Epithelial cell of proximal tubule (primary cell): ENCODE measurements at places on chromosomes 12 and 14.
A peak's percentile ranks its signal among the peaks of the same experiment; 100 is the strongest.

GRCh38 chr12:88691811-88692210 is 111.5 kb upstream of the KITLG start:
- DNase-seq: no peak

- DNase-seq: no peak
Observed at GRCh38 chr12:7602277-7602676, 63.4 kb downstream of the APOBEC1 start.

DNA sequence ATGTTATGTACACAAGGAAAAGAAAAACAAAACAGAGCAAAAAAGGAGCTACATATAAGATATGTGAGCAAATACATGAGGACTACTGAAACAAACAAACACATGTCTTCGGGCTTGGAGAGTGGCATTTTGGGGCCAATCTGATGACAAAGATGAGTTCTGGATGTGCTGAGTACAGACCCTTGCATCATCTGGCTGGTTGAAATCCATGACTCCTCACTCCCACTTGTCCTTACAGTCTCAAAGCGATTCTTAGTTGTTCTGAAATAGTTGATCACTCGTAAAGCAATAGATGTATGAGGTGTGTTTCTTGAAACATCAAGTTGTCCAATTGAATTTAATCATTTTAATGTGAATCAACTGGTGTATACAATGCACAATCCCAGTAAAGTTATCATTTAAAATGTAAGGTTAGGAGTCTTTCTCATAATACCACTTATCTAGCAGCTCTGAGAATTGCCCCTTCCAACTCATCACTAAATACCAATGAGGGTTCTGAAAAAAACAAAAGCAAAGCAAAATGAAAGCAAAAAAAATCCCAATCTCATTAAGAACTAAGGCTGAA is 136.9 kb downstream of the ITPR2 start:
- no peak for DNase-seq

DNA sequence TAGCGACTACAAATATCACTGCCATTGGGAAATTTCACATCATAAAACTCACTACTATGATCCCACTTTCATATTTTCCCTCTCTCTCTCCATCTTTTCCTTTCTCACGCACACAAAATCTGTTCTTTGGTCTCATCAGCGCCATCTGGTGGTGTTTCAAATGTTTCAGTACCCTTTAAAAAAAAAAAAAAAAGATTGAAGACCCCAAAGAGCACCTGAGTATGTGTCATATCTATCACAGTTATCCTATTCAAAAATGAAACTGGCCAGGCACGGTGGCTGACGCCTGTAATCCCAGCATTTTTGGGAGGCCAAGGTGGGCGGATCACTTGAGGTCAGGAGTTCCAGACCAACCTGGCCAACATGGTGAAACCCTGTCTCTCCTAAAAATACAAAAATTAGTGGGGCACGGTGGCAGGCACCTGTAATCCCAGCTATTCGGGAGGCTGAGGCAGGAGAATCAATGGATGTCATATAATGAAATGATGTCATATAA is 72.4 kb downstream of the TTC9 start:
- no peak for DNase-seq

DNA sequence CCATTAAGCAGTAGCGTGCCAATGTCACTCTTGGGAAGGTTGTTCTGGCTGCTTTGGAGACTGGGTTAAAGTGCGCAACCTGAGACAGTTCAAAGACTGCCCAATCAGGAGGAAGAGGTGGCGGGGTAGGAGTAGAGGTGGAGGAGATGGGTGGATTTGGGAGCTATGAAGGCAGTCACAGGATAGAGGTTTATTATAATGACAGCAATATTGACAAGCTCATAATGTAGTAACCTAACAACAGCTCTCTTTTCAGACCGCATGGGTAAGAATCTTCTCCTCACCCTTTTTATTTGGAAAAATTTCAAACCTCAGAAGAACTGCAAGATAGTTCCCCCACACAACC is 5.3 kb upstream of the PSMD9 start:
- DNase-seq: no peak

GRCh38 chr14:90554341-90554740 is 157.5 kb downstream of the CALM1 start:
- no peak for DNase-seq

- DNase-seq: no peak
Observed at GRCh38 chr14:105207460-105207901, 26.4 kb upstream of the NUDT14 start.

GRCh38 chr14:79580906-79581305 is 630.4 kb downstream of the DIO2 start:
- no peak for DNase-seq

GRCh38 chr14:25909045-25909747 is 688.6 kb downstream of the NOVA1 start:
- DNase-seq: no peak

DNA sequence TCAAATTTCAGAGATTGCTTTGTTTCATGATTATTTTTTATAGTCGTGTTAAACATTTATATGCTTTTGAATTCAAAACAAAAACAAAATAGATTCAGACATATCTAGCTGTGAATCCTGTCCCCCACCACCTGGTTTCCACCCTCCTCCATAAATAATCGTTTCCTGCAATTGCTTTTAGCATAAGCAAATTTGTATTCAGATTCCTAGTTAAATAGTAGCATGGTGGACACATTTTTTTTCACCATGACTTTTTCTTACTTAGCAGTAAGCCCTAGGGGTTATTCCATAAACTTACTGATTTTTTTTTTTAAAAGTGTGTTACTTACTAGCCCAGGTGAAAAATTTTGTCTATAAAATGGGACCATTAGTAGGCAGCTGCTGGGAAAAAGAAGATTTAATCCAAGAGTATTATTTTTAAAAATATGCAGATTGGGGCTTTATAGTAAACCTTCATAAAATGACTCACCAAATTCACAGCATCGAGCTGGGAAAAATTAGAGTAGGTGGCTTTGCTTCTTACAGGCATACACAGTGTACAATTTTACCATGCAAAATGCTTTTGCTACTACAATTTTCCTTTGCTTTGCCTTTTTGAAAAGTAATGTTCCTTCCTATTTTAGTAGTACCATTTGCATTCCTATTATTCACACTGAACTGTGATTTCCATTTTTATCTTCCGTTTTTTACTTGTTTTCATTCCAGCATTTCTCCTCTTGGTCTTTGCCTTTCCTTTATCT is 117.8 kb downstream of the BTG1 start:
- no peak for DNase-seq

GRCh38 chr12:51368640-51369517 is 22.3 kb downstream of the GALNT6 start:
- no peak for DNase-seq

GRCh38 chr12:5379749-5380496 is 52.0 kb upstream of the NTF3 start:
- peak; percentile 6 for DNase-seq

DNA sequence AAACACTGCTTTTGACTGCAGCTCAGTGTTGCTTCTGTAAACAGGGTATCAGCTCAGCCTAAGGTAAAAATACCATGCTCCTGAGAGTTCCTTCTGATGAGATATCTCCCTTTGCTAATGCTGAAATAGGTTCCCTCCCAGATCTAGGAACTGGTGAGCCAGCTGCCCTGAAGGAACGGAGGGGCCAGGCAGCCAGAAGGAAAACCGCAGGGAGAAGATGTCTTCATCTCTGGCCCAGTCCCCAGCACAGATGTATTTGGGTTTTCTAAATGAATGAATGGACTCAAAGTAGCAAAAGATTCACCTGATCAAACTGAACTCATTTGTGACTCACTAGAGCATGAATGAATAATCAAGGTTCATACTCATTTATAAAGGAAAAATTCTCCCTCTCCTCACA is 247.8 kb downstream of the MSRB3 start:
- DNase-seq: no peak

DNA sequence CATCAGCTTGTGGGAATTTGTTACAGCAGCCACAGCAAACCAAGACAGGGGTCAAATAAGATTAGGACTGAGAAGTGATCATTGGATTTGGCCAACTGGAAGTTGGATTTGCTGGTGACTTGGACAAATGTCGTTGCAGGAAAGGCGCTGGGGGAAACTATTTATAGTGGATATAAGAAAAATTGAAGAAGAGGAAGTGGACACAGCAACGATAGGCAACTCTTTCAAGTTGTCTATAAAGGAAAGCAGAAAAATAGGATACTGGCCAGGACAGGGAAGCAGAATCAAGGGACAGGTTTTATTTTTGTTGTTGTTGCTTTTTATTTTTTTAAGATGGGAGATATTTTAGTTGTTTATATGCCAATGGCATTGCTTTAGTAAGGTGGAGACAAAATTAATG is 56.2 kb upstream of the RTRAF start:
- no peak for DNase-seq

DNA sequence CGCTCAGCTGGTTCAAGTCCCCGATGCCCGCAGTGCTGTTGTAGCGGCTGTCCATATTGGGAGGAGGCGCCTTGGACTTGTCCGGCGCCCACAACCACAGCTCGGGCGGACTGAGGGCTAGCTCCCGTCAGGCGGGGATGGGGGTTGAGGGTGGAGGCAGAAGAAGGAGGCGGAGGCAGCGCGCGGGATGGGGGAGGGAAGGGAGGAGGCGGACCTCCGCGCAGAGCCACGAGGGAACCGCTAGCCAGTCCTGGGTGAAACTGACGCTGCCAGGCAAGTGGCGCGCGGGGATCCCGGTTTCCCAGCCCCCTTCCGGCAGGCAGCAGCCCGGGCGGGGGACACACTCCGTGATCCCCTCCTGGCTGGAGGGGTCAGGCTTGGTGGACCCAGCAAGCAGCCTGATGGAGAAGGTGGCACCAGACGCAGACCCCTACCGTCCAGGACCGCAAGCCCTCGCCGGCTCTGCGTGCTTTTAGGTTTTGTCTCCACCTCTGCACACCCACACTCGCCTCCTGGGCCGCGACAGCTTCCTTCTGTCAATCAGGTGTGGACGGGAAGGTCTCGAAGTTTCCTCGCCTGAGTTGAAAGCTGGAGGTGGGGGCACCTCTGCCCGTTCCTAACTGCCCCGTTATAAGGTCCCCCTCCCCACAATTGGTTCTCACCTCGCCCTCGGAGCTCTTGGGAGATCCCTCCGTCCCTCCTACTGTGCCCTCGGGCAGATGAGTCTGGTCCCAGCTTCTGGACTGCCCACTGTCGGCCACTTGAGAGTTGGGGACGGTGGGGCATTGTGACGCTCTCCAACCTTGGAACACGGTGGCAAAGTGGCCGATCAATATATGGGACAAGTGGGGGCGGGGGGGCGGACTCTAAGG is at the start of gene CPNE8:
CPNE8 (minus strand) TSS at position 112 of the 872 bp plus-strand sequence; CDS start at position 55, 57 bp downstream.
- no peak for DNase-seq

- DNase-seq: no peak
Observed at GRCh38 chr12:53224897-53225634, 6.9 kb downstream of the RARG start.

DNA sequence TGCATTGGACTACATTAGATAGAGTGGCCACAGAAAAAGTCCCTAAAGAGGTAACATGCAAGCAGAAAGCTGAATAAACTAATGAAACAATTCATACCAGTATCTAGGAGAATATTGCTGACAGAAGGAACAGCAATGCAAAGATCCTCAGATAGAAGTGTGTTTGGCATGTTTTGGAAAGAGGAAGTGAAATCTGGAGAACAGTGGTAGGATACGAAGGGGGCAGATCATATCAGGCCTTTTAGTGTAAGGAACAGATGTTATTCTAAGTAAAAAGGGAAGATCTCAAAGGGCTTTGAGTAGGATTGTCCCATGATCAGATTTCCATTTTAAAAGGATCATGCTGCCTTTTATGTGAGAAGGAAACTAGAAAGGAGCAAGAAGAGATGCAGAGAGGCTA is 342.9 kb downstream of the PAWR start:
- no peak for DNase-seq

DNA sequence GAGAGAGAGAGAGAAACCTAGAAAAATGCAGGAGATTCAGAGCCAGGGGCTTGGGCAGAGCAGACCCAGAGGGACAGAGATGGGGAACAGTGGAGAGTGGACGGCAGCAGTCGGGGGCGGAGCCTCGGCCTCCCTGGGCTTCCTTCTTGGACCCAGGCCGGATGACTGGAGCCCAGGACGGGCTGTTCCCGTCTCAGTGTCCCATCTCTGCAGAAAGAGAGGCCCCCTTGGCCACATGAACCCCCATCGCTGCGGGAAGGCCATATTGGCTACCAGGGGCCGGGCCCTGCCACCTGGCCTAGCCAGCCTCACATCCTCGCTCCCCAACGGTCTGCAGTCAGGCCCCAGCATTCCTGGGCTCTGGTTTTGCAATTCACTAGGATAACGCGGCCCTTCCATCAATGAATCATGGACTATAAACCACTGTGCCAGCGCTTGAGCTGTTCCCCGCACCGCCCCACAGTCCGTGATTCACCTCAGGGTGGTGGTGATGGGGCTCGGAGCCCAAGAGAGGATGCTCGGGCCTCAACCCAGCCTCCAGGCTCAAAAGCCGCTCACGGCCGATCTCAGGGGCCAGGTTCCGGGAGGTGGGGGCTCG is 116.5 kb downstream of the RFLNA start:
- DNase-seq: no peak

DNA sequence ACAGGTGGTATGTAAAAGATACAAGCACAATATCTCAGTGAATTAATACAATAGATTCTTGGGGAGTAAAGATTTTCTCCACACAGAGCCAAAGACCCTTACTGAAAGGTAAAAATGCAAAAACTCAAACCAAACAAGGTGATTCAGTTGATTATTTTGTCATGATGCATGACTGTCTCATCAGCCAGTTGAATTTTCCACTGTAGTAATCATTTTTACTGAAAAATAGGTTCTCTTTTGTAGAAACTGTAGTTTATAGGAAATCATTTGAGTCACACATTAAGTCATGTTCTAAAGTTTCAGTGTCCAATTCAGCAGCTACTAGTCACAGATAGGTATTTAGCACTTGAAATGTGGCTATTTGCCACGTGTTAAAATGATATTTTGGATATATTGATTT is 53.6 kb downstream of the PPFIA2 start:
- no peak for DNase-seq

DNA sequence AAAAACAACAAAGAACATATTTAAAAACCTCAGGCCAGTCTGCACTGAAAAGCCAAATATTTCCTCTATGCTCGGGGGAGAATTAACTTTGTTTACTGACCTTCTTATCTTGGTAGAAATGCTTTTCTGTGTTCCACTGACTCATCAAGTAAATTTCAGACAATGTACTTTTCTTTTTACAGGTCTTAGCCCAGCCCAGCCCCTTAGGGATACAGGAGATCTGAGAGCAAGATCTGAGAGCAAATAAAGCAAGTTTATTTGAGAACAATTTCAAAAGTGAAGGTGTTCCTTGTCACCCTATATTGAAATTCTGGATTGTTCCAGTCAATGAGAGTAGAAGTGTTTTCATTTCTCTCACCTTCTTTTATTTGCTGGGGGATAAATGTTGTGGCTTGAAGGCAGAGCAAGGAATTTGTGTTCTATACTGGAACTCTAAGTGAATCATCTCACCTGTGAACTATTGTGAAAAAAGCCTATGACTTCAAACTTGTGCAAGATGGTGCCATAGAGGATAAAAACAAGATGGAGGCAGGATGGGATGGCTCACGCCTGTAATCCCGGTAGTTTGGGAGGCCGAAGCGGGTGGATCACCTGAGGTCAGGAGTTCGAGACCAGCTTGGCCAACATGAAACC is 7.9 kb upstream of the GPRC5A start:
- no peak for DNase-seq
